ENCODE measurements at places on chromosomes 11 and 22.

- no peak for DNase-seq
Observed at GRCh38 chr11:121654259-121654842, 201.6 kb upstream of the SORL1-AS1 start.

GRCh38 chr11:29452146-29452545, 564.7 kb downstream of the KCNA4 start:
- no peak for DNase-seq

DNA sequence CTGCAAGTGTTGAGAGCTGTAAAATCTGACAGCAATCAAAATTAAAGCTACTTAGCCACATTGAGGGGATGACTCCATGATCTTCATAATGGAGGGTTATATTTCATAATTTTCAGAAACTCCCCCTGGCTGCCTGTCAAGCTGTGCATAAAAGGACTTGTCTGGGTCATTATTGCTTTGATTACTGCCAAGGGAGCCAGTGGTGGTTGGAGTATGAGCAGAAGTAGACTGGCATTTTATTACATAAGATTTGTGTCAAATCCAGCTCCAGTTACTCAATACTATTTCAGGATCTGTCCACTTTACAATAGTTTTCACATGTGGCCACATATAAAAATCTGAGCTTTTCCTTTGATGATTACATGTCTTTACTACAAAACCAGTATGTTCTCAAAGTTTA, 108.9 kb upstream of the SLC5A12 start:
- no peak for DNase-seq

- DNase-seq: no peak
Observed at GRCh38 chr22:16960884-16961249, 47.2 kb downstream of the GAB4 start.

GRCh38 chr22:37803639-37804351, 3.9 kb upstream of the GCAT start:
- no peak for DNase-seq

Measured in A549 (cell line).